NCI-H748 treated with DMSO at 0.1 percent for 48 hours (cell line): ENCODE measurements at places on chromosomes 11 and 22.

DNA sequence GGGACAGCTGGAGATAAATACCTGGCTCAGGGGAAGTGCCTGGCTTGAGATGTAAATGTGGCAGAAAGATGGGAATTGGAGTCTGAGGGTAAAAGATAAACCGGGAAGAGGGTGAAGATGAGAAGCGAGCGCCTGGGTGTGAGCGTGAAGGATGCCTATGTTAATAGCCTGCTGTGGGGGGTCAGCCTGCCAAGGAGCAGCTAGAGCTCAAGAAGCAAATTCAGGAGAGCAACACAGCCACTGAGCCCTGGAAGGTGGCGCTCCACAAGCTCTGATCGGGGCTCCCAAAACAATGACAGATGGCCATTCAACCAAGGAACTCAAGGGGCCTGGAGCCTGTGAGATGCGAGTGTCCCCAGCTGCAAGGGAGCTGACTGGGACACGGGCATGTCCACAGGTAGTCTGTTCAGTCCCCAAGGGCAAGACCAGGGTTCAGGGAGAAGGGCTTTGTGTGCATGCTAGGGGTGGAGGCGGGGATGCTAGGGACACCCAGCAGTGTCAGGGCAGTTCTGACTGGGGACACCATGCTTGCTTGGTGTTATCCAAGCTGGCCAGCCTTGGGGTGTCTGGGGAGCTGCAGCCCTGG is 2.8 kb downstream of the GSC2 start:
- DNase-seq: no peak

GRCh38 chr11:100632941-100633452 is 54.1 kb upstream of the ARHGAP42 start:
- DNase-seq: peak; percentile 34

- no peak for DNase-seq
These were observed 24.7 kb downstream of the TBCEL start for GRCh38 chr11:121048464-121049233.

DNA sequence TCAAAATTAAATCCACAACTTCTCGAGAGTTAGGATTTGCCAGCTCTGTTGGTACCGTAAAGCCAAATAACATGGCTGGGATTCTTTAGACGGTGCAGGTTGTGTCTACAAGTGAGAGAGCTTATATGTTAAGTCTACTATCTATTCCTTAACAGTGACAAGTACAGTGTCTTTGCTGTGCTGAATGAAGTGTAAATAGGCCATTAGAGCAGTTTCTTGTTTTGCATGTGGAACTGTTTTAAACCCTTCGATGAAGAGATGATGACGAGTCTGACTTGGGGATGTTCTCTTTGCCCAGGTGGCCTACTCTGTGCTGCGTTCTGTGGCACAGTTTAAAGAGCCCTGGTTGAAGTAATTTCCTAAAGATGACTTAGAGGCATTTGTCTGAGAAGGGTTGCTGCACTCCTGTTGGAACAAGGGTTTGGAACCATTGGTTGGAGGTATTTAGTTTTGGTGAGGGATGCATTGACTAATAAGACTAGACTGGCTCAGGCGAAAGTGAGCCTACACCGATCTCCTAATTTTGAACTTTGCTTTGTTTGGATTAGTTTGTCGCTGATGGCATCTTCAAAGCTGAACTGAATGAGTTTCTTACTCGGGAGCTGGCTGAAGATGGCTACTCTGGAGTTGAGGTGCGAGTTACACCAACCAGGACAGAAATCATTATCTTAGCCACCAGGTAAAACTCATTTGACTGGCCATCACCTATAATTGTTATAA is 988 bp downstream of the RPS3 start:
- no peak for DNase-seq
